AG08395 (cell line): ENCODE measurements at places on chromosomes 13 and 19.

GRCh38 chr13:62678039-62678438 is 1262.4 kb upstream of the PCDH20 start:
- DNase-seq: no peak

DNA sequence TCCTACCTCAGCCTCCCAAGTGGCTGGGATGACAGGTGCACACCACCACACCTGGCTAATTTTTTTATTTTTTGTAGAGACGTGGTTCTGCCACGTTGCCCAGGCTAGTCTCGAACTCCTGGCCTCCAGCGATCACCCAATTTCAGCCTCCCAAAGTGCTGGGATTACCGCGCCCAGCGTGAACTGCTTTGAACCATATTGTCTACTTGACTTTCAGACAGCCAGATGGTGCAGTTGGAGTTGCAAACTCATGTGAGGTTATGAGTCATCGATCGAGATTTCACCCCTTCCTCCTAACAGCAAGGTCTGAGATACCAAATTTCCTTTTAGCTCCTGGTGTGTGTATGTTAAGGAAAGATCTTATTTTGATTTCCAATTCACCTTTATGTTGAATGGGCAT is 2.7 kb downstream of the SLC27A1 start:
- peak; percentile 47 for DNase-seq

GRCh38 chr13:44583137-44583536 is 7.0 kb upstream of the TSC22D1 start:
- no peak for DNase-seq

DNA sequence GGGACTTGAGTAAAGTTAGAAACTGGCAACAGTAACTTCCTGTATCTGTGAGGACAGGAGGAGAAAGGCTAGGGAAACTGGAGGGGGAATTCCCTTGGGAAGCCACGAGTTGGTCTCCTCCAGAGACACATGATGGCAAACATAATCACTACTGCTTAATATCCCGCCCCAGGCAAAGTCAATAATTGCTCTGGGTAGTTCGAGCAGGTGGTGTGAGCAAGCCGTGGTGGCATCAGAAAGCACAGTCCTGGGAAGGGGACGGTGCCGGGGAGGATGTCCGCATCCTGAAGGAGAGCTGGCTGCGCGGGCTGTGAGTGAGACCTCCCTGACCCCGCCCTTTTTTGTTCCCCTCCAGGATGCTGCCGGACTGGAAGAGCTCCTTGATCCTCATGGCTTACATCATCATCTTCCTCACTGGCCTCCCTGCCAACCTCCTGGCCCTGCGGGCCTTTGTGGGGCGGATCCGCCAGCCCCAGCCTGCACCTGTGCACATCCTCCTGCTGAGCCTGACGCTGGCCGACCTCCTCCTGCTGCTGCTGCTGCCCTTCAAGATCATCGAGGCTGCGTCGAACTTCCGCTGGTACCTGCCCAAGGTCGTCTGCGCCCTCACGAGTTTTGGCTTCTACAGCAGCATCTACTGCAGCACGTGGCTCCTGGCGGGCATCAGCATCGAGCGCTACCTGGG is 1.4 kb downstream of the FFAR2 start:
- no peak for DNase-seq

GRCh38 chr19:4678881-4679790 is 9.0 kb upstream of the MYDGF start:
- no peak for DNase-seq

- DNase-seq: no peak
Measured at GRCh38 chr19:46907880-46908279, 47.1 kb downstream of the ARHGAP35 start.

DNA sequence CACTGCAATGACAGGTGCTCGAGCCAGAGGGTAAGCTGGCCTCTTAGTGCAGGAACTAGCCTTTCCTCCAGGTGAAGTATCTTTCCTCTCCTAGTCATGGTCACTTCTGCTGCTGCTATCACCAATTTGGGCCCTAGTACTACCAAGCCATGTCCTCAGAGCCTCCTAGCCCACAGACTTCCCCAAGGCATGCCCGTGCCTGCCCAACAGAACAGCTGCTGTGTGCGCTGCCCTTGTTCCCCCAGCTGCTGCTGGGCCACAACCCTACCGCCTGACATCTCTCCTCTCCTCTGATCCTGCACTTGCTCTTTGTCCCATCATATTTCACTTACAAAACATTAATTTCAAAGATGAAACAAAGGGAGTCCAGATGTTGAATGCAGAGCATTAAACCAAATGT is 168.5 kb upstream of the FREM2 start:
- no peak for DNase-seq

DNA sequence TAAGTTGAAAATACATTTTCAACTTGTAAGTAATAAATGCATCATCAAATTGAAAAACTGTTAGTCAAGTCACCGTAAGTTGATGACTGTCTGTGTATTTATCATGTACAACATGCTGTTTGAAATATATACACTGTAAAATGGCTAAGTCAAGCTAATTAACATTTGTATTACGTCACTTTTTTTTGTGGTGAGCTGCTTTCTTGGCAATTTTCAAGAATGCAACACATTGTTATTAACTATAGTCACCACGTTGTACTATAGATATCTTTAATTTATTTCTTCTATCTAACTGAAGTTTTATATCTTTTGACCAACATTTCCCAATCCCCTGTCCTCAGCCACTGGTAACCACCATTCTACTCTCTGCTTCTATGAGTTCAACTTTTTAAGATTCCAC is 57.0 kb downstream of the RBM26 start:
- no peak for DNase-seq

DNA sequence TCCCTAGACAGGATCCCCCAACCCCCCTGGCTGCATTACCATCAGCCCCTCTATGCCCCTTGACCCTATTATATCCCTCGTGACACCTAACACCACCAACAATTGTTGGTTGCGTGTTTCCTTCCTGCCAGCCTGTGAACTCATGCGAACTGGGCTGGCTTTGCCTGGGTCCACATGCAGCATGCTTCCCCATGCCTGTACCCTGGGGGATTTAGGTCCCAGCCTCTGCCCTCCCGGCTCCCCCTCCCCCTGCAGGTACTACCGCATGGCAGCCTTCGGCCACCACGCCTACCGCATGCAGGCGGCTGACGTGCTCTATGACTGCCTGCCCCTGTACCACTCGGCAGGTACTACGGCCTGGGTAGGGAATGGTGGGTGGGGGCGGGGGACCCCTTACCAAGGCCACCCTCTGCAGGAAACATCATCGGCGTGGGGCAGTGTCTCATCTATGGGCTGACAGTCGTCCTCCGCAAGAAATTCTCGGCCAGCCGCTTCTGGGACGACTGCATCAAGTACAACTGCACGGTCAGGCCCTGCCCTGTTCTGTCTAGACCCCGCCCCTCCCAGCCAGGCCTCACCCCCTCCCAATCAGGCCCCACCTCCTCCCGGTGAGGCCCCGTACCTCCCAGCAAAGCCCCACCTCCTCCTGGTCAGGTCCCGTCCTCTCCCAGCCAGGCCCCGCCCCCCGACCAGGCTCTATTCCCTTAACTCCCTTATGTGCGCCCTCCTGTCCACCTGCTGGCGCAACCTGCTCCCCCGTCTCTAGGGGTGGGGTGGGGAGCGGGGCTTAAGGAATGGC is 18.5 kb downstream of the SLC27A1 start:
- no peak for DNase-seq

- peak; percentile 55 for DNase-seq
Measured at GRCh38 chr13:31477961-31478360, 261.4 kb upstream of the RXFP2 start.

GRCh38 chr13:109787135-109787954 is 962 bp upstream of the IRS2 start:
- DNase-seq: no peak

DNA sequence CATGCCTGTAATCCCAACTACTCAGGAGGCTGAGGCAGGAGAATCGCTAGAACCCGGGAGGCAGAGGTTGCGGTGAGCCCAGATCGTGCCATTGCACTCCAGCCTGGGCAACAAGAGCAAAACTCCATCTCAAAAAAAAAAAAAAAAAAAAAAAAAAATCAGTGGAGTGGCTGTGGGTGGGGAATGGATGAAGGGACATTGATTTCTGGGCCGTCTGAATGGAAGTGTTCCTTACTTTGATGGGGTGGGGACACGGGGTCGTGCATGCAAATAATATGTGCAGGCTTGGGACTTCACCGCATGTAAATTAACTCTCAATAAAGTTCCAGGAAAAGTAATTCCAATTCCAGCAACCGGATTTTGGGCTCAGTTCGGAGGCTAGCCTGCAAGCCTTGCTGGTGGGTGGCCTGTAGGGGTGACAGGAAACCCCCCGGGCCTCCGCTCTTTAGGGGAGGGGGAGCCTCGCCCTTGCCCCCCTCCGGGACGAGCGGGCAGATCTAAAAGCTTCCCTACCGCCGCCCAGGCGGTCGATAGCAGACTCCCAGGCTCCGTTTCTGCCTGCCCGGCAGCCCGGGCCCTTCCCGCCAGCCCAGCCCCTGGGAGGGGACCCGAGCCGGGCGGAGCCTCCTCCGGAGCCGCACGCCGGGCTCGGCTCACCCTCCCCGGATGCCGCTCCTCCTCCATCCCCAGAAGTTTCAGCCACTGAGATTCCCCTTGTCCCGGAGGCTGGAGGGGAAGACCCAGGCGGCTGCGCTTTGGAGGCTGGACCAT is 48.0 kb upstream of the ADGRE5 start:
- DNase-seq: peak; percentile 75

DNA sequence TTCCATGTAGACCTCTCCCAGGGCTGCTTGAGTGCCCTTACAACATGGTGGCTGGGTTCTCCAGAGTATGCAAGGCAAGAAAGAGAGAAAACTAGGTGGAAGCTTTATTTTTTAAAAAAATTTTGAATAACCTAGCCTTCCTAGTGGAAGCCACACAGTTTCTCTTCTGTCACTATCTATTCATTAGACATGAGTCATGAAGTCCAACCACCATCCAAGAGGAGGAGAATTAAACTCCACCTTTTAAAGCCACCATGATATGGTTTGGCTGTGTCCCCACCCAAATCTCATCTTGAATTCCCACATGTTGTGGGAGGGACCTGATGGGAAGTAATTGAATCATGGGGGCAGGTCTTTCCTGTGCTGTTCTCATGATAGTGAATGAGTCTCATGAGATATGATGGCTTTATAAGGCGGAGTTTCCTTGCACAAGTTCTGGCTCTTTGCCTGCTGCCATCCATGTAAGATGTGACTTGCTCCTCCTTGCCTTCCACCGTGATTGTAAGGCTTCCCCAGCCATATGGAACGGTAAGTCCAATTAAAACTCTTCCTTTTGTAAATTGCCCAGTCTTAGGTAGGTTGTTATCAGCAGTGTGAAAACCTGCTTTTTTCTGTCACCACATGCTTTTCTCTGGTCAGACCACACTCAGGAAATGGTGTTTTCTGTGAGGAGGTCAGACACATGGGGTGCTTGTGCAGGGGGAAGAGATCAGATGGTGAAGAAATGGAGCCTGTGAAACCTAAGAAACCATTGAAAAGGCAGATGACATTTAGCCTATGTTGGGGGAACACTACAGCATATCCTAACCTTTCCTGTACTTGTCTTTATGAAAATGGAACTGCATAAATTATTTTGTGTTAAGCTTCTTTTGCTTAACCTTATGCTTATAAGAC is 57.7 kb downstream of the ANKRD10 start:
- DNase-seq: no peak

GRCh38 chr13:113535381-113535781 is 44.9 kb upstream of the DCUN1D2 start:
- DNase-seq: no peak
